ENCODE measurements at places on chromosomes 5 and 9.

GRCh38 chr5:107812570-107813141 lies 141.9 kb upstream of the EFNA5 start:
- no peak for DNase-seq

DNA sequence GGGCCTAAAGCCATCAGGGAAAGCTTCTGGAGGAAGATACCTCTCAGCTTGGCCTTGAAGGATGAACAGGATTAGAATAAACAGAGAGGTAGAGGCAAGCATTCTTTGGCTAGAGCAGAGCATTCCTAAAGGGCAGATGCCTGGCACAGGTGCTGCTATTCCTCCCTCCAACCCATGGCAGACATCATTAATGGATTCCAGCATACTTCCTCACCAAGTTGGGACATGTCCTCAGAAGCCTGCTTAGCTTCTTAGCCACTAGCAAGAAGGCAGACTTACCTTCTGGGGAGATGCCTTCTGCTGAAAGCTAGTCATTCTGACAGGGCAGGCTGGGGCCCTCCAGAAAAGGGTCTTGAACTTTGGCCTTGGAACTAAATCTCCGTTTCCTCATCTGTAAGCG lies 122.0 kb downstream of the RGS3 start:
- no peak for DNase-seq

- no peak for DNase-seq
Observed at GRCh38 chr5:155987265-155987810, 339.6 kb upstream of the SGCD start.

DNA sequence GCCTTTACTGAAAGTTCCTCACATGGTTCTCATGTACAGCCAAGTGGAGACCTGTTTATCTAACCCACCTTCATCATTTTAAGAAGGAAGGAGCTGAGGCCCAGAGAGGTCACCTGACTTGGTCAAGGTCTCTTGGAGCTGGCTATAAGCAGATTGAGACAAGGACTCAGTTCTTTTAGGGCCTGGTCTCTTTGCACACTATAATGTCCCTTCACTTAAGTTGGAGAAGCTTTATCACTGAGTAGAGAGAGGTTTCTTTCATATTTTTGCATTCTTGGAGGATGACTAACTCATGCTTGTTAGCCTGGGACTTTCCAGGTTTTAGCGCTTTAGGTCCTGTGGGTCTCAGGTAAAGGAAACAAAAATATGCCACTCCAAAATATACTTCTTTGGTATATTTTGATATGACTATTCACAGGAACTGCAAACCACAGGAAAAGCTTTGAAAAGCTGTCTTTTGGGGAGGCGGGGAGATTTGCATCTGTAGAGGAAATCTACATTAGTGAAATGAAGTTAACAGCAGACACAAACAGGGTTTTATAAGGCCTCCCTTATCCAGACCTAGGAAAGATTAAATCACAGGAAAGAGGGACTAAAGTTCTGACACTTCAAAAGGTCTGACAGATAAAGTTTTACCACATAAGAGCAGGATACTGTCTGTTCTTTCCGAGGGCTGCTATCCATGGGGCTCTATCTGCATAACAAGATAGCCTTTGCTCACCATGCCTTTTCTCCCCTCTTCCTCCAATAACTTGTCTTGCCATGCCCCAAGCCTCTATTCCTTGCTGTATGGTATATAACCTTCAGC lies 95.8 kb upstream of the ANKRD55 start:
- no peak for DNase-seq

DNA sequence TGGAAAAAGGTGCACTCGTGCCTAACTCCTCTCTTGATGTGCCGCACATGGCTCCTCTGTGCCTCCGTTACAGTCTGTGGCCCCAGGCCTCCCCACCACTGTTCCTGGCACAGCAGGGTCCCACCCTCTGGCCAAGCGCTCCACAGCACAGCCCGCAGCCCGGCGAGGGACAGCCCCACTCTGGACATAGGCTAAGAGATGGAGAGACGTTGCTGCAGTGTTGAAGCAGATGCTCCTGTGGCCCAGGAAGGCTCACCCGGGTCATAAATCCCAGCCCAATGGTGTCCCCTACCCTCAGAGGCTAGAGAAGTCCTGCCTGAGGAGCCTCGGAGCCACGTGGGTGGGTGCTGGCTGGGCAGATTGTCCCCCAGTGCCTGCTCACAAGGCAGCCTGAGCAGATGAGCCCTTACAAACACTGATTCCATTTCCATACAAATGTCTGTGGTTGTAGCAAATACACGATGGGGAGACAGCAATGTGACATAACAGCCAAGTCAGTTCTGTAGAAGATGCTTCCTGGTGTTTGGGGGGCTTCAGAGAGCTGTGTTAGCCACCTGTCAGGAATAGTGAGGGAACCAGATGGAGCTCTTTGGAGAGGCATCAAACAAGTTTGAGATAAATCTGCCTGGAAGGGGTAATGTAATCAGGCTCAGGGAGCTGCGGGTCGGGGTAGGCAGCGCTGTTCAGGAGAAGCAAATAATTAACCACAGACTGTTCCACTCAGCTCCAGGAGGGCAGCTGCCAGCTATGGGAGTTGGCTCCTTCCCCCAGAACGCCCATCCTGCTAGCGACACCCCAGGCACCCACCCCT lies 41.7 kb downstream of the C5orf15 start:
- no peak for DNase-seq
